ENCODE measurements at places on chromosomes 5 and 9.
A peak's percentile ranks its signal among the peaks of the same experiment; 100 is the strongest.

- no peak overlapping the region for H3K27ac ChIP-seq
- H3K4me3 ChIP-seq, result no peak overlapping the region
- no peaks in the 10 kb centered on the region for H3K27me3 ChIP-seq
- no peak for DNase-seq
These were observed 105.2 kb downstream of the ROR2 start for GRCh38 chr9:91844701-91845291.

GRCh38 chr5:86688406-86688805 is 70.7 kb downstream of the COX7C start:
- DNase-seq, result no peak
- H3K4me1 ChIP-seq, result no peaks in the 10 kb centered on the region
- no peak overlapping the region for H3K4me3 ChIP-seq
- H3K27ac ChIP-seq, result no peak overlapping the region

DNA sequence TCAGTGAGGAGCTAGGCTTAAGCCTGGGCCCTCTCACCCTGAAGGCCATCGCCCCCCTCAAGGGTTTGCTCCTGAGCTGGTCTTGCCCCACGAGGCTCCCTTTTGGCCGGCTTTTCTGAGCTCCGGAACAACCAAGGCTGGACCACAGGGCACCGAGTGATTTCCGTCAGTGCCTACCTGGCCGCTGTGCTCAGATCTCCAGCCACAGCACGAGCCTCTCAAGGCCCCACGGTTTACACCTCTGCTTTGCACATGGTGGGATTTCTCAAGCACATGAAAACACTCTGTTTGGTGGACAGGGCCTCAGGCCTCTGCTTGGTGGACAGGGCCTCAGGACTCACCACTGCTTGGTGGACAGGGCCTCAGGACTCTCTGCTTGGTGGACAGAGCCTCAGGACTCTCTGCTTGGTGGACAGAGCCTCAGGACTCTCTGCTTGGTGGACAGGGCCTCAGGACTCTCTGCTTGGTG is 15.8 kb downstream of the CLPTM1L start:
- peaks cover 53% of the 10 kb centered on the region for H3K36me3 ChIP-seq

DNA sequence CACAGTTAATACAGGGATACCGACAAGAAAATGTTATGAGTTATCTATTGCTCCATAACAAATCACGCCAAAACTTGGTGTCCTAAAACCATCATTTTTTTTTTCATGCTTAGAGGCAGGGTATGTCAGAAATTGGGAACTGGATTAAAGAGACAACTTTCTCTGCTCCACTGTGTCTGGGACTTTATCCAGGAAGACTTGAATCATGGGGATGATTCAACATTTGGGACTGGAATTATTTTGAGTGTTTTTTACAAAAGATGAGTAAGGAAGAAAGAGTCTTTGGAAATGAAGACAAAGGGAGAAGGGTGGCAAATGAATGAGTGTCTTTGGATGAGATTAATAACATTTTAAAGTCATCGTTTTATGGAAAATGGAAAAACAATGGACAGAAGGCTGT is 1883.7 kb upstream of the C9orf72 start:
- H3K36me3 ChIP-seq, result no peaks in the 10 kb centered on the region
- DNase-seq, result no peak
- H3K27me3 ChIP-seq, result no peaks in the 10 kb centered on the region
- no peak overlapping the region for H3K4me3 ChIP-seq
- no peak overlapping the region for H3K27ac ChIP-seq
- H3K4me1 ChIP-seq, result no peaks in the 10 kb centered on the region

- no peaks in the 10 kb centered on the region for H3K4me1 ChIP-seq
- no peaks in the 10 kb centered on the region for H3K27me3 ChIP-seq
- no peaks in the 10 kb centered on the region for H3K36me3 ChIP-seq
- H3K27ac ChIP-seq, result no peak overlapping the region
- H3K4me3 ChIP-seq, result no peak overlapping the region
- DNase-seq, result peak; percentile 23
These were observed 89.6 kb downstream of the SFXN1 start for GRCh38 chr5:175567954-175568353.

GRCh38 chr9:25678147-25678666 is at the start of gene TUSC1:
Gene TUSC1 (minus strand): TSS chr9:25678444. CDS start chr9:25678312, 132 bp downstream.
- peak; percentile 3 for DNase-seq
- H3K4me1 ChIP-seq, result peaks cover 4% of the 10 kb centered on the region
- H3K27ac ChIP-seq, result peak within 1 kb of the TSS; percentile 38
- H3K27me3 ChIP-seq, result no peaks in the 10 kb centered on the region
- no peaks in the 10 kb centered on the region for H3K36me3 ChIP-seq

GRCh38 chr9:120308495-120308894 is 271.5 kb downstream of the CDK5RAP2 start:
- no peaks in the 10 kb centered on the region for H3K4me1 ChIP-seq
- DNase-seq, result no peak
- H3K36me3 ChIP-seq, result no peaks in the 10 kb centered on the region
- no peaks in the 10 kb centered on the region for H3K27me3 ChIP-seq
- H3K4me3 ChIP-seq, result no peak overlapping the region

- DNase-seq, result peak; percentile 46
- H3K27me3 ChIP-seq, result no peaks in the 10 kb centered on the region
- peaks cover 10% of the 10 kb centered on the region for H3K4me1 ChIP-seq
These were observed 628 bp downstream of the PPP2R2B start for GRCh38 chr5:146877783-146878475.

GRCh38 chr5:137075163-137075970 is 423.8 kb downstream of the SPOCK1 start:
- H3K4me1 ChIP-seq, result no peaks in the 10 kb centered on the region
- H3K4me3 ChIP-seq, result no peak overlapping the region
- no peaks in the 10 kb centered on the region for H3K27me3 ChIP-seq
- no peaks in the 10 kb centered on the region for H3K36me3 ChIP-seq

GRCh38 chr5:125263356-125263755 is 516.9 kb upstream of the ZNF608 start:
- no peak overlapping the region for H3K4me3 ChIP-seq
- H3K36me3 ChIP-seq, result no peaks in the 10 kb centered on the region
- no peaks in the 10 kb centered on the region for H3K4me1 ChIP-seq
- no peak overlapping the region for H3K27ac ChIP-seq
- DNase-seq, result no peak

DNA sequence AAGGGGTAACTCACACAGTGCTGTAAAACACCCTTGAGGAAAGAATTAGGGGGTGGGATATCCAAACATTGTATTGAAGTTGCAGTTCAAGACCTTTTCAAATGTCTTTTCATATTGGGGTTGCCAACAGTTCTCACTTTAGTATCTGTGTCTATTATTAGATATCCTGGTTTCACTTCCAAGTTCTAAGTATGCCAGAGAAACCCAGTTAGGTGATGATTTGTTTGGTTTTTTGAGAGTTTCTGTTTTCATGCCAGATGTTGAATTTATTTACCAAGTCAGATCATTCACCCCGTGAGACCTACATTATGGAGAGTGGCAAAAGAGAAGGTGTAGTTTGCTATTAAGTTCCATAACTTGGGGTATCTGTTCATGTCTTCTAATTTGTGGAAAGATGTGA is 64.5 kb downstream of the C9orf152 start:
- H3K36me3 ChIP-seq, result no peaks in the 10 kb centered on the region
- H3K27ac ChIP-seq, result peak overlapping the region; percentile 67
- H3K27me3 ChIP-seq, result no peaks in the 10 kb centered on the region
- DNase-seq, result no peak

- H3K36me3 ChIP-seq, result peaks cover 23% of the 10 kb centered on the region
- no peaks in the 10 kb centered on the region for H3K4me1 ChIP-seq
- no peak for DNase-seq
- no peaks in the 10 kb centered on the region for H3K27me3 ChIP-seq
These were observed 50.8 kb downstream of the DCP2 start for GRCh38 chr5:113027431-113027830.

DNA sequence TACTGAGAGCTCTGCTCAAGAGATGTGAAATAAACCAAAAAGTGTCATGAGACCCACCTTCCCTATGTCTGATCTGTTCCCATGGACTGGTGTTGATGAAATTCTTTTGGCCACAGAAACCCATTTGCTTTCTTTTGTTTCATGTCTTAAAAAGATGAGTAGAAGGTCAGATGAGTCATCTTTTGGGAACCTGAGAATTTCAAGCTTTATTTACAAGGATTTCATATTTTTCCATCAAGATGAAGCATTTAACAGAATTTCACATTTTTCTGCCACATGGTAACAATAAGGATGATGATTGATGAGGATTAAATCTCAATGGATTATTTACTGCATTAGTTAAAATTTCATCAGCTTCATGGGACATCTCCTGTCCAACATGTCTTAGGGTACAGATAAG is 337.8 kb downstream of the DEPDC1B start:
- H3K27ac ChIP-seq, result no peak overlapping the region
- no peak overlapping the region for H3K4me3 ChIP-seq
- H3K36me3 ChIP-seq, result no peaks in the 10 kb centered on the region
- no peak for DNase-seq
- H3K27me3 ChIP-seq, result no peaks in the 10 kb centered on the region
- no peaks in the 10 kb centered on the region for H3K4me1 ChIP-seq

DNA sequence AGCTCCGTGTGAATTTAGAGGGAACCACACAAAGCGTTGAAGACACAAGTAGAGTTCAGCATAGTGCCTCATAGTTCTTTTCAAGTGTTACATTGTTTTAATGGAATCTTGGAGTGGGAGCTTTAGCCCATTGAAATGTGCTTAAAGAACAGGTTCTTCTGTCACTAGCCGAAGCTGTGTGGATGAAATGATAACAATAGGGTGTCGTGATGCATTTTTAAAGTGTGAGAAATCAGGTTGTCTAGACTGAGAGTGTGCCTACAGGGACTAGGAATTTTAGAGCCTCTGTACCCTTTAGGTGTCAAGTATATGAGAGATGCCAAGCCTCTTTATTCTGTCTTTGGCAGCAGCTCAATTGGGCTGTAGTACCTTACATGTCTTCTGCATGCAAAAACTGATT is 83.0 kb downstream of the NDUFS4 start:
- H3K36me3 ChIP-seq, result peaks cover 8% of the 10 kb centered on the region
- no peaks in the 10 kb centered on the region for H3K27me3 ChIP-seq
- H3K27ac ChIP-seq, result no peak overlapping the region
- DNase-seq, result no peak

DNA sequence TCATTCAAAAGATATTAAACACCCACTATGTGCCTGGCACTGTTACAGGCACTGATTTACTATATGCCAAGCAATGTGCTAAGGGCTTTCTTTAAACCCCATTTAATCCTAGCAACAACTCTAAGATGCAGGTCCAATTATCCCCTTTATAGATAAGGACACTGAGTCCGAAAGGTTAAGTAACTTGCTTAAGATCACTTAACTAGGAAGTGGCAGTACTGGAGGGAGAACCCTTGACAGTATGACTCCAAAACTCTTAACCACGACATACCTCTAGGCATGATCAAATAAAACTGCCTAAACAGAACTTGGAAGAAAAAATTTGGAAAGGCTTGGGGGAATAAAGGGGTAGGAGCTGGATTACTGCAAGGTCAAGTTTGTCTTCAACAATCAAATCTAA is 1.7 kb downstream of the RAB14 start:
- H3K4me3 ChIP-seq, result peak overlapping the region; percentile 96
- H3K27ac ChIP-seq, result peak overlapping the region; percentile 15
- DNase-seq, result no peak
- no peaks in the 10 kb centered on the region for H3K36me3 ChIP-seq
- H3K27me3 ChIP-seq, result no peaks in the 10 kb centered on the region
- H3K4me1 ChIP-seq, result peaks cover 22% of the 10 kb centered on the region

- H3K4me3 ChIP-seq, result no peak overlapping the region
- no peak for DNase-seq
- no peak overlapping the region for H3K27ac ChIP-seq
- no peaks in the 10 kb centered on the region for H3K36me3 ChIP-seq
- H3K27me3 ChIP-seq, result no peaks in the 10 kb centered on the region
These were observed 18.5 kb upstream of the TIMD4 start for GRCh38 chr5:156981481-156981880.

DNA sequence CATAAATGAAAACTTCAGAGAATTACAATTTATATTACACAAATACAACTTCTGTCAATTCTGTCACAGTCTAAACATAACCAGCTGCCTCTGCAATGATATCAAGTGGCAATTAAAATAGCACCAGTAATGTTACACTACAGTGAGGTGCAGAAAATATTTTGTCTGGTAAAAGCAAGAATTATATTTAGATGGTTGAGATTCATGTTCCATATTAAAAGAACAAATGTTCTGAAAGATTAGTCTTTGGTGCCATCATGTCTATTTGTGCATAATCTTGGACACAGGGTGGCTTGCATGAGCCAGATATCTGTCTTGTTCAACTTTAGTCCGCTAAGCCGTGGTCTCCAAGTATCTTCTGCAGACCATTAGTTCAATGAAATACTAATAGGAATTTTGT is 29.0 kb upstream of the PRR16 start:
- no peaks in the 10 kb centered on the region for H3K27me3 ChIP-seq
- no peak for DNase-seq
- H3K4me1 ChIP-seq, result no peaks in the 10 kb centered on the region

- peak within 1 kb of the TSS; percentile 26 for H3K27ac ChIP-seq
- no peaks in the 10 kb centered on the region for H3K36me3 ChIP-seq
- H3K4me3 ChIP-seq, result peak within 1 kb of the TSS; percentile 44
- DNase-seq, result peak; percentile 62
These were observed at the start of gene SARDH for GRCh38 chr9:133737774-133738639. Gene SARDH (minus strand): TSS chr9:133738352. CDS start chr9:133734173, 4,179 bp downstream.

- H3K4me1 ChIP-seq, result no peaks in the 10 kb centered on the region
- no peak for DNase-seq
- no peak overlapping the region for H3K27ac ChIP-seq
- no peaks in the 10 kb centered on the region for H3K27me3 ChIP-seq
- H3K36me3 ChIP-seq, result no peaks in the 10 kb centered on the region
- H3K4me3 ChIP-seq, result no peak overlapping the region
These were observed 625.9 kb downstream of the TLE4 start for GRCh38 chr9:80197661-80198060.

GRCh38 chr9:92647671-92648473 is 22.1 kb downstream of the IPPK start:
- no peaks in the 10 kb centered on the region for H3K4me1 ChIP-seq
- no peaks in the 10 kb centered on the region for H3K27me3 ChIP-seq
- H3K4me3 ChIP-seq, result no peak overlapping the region
- no peak overlapping the region for H3K27ac ChIP-seq
- DNase-seq, result no peak
- peaks cover 52% of the 10 kb centered on the region for H3K36me3 ChIP-seq

GRCh38 chr9:91186632-91187108 is 175.0 kb downstream of the AUH start:
- H3K4me3 ChIP-seq, result no peak overlapping the region
- peaks cover 18% of the 10 kb centered on the region for H3K4me1 ChIP-seq
- no peaks in the 10 kb centered on the region for H3K36me3 ChIP-seq
- no peak overlapping the region for H3K27ac ChIP-seq

DNA sequence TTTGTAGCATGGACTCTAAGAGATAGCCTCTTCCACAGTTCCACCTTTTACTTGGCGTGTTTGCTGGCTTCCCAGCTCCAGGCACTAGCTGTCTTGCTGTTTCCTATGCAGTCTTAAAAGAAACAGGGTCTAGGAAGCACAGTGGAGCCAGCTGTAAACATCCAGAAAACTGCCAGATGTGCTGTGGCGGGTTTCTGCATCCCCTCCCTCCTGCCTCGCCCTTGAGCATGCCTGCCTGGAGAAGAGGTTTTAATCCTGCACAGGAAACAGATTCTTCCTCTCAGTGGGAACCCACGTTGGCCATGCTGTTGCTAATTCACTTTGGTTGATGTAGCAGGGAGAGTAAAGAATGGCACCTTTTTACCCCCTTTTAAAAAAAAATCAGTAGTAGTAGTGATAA is 121.3 kb downstream of the RPS23 start:
- H3K4me1 ChIP-seq, result no peaks in the 10 kb centered on the region
- H3K4me3 ChIP-seq, result no peak overlapping the region
- no peaks in the 10 kb centered on the region for H3K27me3 ChIP-seq
- no peak for DNase-seq

- H3K4me3 ChIP-seq, result no peak overlapping the region
- H3K27me3 ChIP-seq, result no peaks in the 10 kb centered on the region
- no peaks in the 10 kb centered on the region for H3K4me1 ChIP-seq
- H3K36me3 ChIP-seq, result no peaks in the 10 kb centered on the region
- no peak for DNase-seq
- H3K27ac ChIP-seq, result no peak overlapping the region
These were observed 63.7 kb downstream of the LURAP1L start for GRCh38 chr9:12838546-12838945.
